Naive B cell (primary cell): ENCODE measurements at places on chromosomes 16 and 17. TPM values are rescaled to one million over a fixed set of nuclear protein-coding genes. Genes with fewer than 3 reads are reported as not detected.

TLCD1 gene
- polyA plus RNA-seq = 0.93 TPM

FBXO39 gene
- not detected for polyA plus RNA-seq

MT3 gene
- not detected for polyA plus RNA-seq

GP1BA gene
- polyA plus RNA-seq = 0.49 TPM

PIK3R6 gene
- polyA plus RNA-seq = not detected

DNAAF8 gene
- polyA plus RNA-seq = 0.36 TPM

TTLL6 gene
- not detected for polyA plus RNA-seq

TMEM95 gene
- polyA plus RNA-seq = not detected

ABHD15 gene
- 20.6 TPM for polyA plus RNA-seq

EPOP gene
- not detected for polyA plus RNA-seq

BAIAP3 gene
- polyA plus RNA-seq = 0.67 TPM

KCNH6 gene
- polyA plus RNA-seq = not detected

PPP1R27 gene
- polyA plus RNA-seq = 0.18 TPM

STAT5A gene
- 48.2 TPM for polyA plus RNA-seq

TBC1D26 gene
- not detected for polyA plus RNA-seq
